Caco-2 (cell line): ENCODE measurements at places on chromosomes 3 and 15.

DNA sequence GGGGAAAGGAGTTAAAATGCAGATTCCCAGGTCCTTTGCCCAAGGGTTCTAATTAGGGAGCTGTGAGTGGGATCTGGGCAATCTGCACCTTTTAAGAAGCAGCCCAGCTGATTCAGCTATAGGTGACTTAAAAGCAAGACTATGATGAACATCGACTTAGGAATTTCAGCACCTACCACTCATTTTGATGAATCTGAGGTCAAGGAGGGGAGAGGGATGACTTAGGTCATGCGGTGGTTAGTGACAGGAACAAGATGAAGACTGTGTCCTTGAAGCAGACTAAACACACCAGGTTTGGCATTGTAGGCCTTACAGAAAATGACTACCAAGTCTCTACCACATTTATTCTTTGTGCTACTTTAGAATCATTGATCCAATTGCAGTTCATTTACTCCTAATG, 196.3 kb downstream of the DTWD1 start:
- DNase-seq: no peak

DNA sequence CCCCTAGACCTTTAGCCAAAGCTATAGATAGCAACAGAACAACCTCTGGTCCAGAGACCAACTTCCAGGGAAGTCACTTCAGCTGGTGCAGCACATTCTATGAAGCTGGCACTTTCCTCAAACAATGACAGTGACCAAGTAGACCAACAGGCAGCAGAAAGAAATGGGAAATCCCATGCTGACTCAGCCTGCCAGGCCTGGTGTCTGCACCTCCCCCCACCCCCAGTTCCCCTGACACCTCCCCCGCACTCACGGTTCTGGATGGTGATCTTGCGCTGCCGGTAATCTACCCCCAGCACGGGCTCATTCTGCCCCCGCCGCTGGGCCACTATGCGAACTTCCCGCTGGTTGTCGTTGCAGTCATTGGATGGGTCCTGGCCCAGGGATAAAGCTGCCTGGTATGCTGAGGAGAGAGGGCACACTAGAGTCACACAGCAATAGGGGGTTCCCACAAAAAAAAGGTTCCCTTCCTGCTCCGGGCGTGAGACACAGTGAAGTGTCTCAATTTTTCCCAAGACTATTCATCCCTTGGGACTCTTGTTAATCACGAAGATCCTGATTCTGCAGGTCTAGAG, 17.0 kb downstream of the ILDR1 start:
- DNase-seq: no peak

DNA sequence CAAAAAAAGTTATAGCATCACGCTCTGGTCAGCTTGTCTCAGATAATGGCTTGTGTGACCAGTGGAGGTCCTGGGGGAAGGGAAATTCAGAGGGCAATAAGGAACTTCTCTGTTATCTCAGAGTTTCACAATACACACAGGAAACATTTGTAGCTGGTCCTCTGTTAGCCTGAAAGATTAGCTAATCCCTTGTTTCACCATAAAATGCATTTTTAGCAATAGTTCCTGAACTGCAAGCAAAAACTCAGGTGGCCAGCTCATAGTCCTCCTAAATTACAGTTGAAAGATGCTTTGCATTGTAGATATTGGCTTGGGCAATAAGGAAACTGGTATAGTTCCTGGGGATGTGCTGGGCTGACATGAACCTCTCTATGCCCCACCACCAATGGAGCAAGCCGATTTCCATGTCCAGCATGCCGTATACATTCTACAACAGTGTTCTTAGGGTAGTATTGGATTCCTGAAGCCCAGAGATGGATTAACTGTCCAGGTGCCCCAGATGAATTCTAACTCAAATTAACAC, 141.5 kb upstream of the TBL1XR1 start:
- peak; percentile 72 for DNase-seq

GRCh38 chr3:156005736-156006135, 114.6 kb upstream of the KCNAB1 start:
- DNase-seq: no peak

GRCh38 chr3:30626443-30627180, 20.2 kb downstream of the TGFBR2 start:
- no peak for DNase-seq

- no peak for DNase-seq
These were observed 34.1 kb downstream of the CEP19 start for GRCh38 chr3:196677931-196678330.

- no peak for DNase-seq
These were observed 32.2 kb downstream of the GOLGA6A start for GRCh38 chr15:74050127-74050526.

- DNase-seq: no peak
These were observed 5.7 kb downstream of the TM4SF1 start for GRCh38 chr3:149371723-149372114.

- DNase-seq: no peak
These were observed 7.2 kb downstream of the CHCHD6 start for GRCh38 chr3:126711121-126711760.

GRCh38 chr3:104526901-104527401, 839.8 kb upstream of the ALCAM start:
- no peak for DNase-seq

DNA sequence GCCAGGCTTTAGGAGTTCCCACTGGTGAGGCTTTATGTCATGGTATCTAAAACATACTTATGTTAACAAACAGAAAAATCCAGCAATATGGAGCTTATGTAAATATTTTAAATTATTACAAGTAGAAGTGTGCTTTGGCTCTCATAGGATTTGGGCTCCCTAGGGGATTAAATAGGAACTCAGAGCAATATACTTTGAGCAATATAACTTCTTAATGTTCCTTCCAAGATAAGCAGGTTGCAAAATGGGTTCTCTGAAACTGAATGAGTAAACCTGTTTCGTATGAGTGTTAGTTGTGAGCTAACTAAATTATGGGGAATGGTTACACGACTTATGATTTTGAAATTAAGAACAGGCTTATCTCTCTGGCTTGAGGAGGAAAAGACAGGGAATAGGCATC, 366.1 kb upstream of the ZNF385D start:
- no peak for DNase-seq

- DNase-seq: no peak
These were observed 16.0 kb upstream of the SQOR start for GRCh38 chr15:45618813-45619212.

- DNase-seq: no peak
These were observed 324.8 kb upstream of the CTDSPL start for GRCh38 chr3:37536840-37537239.

DNA sequence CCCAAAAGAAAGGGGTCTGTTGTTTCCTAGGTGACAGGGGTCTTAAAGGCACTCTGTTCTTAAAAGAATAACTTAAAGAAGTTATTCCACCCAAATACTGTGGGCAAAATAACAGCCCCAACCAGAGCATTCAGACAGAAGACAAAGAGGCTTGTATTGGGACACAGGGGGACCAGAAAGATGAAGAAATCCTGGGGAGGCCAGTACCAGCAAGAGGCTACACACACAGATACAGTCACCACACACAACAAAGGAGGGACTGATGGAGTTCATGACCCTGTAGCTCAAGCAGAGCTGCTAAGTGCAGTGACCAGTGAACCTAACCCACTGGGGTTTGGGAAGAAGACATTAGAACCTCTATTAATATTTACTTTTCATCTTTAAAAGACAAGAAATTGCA, 59.0 kb downstream of the MTHFS start:
- DNase-seq: no peak

DNA sequence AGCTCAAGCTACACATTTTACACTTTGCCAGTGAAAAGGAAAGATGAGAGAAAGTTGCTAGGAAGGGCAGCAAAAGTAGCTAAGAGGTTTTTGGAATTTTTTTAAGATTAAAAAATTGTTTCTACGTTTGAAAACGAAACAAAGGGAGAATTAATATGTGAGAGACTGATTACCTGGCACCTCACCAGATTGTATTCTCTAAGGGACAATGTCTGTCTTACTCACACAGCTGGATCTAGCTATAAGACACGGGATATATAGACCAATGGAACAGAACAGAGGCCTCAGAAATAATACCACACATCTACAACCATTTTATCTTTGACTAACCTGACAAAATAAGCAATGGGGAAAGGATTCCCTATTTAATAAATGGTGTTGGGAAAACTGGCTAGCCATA, 9.5 kb upstream of the KBTBD12 start:
- DNase-seq: no peak

DNA sequence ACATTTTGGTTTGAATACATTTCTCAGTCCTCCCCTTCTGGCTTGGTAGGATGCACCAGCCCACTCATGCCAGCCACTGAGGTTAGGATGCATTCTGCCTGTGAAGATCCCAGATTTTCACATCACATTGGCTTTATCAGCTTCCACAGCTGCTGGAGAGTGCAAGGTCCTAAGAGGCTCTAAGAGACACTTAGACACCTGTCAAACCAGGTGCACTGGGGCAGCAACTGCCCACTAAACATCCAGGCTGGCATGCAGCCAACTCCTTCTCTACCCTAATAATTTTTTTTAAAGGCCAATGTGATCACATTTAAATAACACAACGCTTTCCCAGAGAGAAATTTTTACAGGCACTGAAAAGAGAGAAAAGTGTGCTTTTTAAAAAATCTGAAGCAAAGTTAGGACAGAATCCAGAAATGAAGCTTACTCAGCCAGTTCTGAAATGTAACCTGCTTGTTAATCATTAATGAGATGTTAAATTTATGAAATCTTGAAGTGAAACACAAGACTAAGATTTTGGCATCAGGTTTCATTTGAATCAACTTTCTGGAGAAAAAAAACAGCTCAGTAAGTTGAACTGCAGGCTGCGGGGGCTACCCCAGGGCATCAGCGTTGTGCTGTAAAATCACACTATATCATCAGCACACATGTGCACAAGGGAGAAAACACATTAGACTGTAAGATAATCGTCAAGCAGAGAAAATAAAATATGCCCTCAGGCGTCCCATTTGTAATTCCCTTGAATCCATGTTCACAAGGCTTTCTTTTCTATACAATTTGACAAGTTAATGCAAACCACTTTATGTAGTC, 312.9 kb downstream of the ZBBX start:
- no peak for DNase-seq

GRCh38 chr3:30286007-30286669, 320.3 kb upstream of the TGFBR2 start:
- DNase-seq: no peak

DNA sequence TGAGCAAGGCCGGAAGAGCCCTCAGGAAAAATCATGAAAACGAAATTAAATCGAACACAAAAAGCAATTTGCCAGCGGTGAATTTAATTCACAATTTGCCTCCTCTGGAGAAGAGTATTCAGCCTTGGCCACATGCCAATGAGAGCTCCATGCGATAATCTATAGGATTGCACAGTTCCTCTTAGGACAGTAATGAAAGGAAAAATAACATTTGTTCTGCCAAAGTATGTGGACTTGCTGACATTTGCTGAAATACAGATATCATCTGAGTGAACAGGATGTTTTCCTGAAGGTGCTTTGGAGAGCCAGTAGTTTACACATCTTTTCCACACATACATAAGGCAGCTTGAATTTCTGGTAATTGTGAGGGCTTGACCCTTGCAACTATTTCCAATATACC, 188.6 kb upstream of the PDZRN3 start:
- no peak for DNase-seq

DNA sequence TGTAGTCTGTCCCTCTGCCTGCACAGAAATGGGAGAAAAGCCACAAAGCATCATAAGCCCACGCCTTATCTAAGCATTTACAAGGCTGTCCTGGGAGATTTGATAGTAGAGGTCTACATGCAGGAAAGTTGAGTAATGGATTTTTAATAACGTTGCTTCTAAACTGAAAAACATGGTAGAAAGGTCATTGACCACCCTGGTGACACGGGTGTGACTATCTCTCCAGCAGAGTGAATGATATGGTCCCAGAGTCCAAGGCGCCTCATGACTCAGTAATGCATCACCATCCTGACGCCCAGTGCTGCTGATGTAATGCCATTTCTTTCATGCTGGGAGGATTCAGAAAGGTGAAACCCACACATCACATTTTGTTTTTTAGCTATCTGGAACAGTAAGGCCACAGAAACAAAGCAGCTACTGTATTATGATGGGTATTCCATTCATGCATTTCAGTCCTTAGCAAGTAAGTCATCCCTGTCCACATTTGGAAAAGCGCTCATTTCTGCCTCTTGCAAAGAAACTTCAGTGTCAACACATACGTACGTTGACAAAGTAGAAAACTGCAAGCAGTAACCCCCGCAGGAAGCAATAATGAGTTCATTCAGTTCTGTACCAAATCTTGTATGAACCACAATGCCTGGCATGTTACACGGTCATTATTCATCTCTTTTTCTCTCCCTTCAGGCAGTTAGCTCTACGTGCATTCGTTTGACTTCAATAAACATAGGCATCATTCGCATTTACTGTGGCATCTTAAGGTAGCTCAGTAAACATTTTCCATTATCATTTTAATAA, 483.5 kb downstream of the GABRG3 start:
- no peak for DNase-seq

DNA sequence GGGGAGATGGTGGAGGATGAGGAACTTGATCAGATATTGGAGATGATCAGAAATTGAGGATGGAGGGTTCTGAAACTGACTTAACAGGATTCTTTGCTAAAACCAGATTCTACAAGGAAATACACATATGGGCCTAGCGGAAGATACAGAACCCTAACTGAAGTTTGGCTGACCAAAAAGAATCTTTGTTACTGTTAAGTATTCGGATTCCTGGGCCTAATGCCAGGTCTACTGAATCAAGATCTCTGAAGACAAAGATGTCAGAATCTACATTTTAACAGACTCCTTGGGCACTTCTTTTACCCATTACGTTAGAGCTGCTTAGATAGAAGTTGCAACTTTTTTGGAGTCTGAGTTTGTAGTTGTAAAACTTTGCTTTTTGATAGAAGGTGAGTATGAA, 137.7 kb downstream of the FNDC3B start:
- no peak for DNase-seq

DNA sequence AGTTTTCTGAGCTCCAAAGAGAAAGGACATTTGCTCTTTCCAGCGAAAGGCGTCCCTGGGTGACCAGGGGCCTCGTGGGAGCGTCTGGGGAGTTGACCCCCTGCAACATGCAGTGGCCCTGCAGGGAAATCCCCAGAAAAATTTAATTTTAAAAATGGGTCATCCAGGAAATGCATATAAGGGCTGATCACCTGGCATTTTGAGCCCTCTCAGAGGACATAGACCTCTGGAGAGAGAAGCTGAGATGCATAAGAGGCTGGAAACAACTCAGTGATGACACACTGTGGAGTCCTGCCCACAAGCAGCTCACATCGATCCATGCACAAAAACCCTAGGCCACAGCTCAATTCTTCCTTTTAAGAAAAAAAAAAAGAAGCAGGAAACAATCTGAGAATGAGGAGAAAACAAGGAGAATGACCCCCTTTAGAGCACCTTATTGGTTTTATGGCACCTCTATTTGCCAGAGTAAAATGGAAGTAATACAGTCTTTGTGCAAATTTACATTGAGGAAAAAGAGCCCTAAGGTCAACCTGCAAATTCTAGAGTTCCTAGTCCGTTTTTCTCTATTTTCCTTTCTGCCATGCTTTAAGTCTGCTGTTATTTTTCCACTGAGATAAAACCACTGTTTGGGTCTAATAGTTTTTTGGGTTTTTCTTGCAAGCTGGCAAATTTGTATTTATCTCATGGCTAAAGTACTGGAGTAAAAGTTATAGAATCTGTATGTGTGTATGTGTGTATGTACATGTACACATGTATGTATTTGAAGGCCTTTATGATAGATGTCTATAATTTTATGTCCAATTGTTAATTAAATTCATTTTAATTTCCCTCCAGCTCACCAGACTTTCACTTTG, 6.9 kb upstream of the BDH1 start:
- DNase-seq: no peak
